SK-N-DZ (cell line): ENCODE measurements at places on chromosomes 13 and 19.

DNA sequence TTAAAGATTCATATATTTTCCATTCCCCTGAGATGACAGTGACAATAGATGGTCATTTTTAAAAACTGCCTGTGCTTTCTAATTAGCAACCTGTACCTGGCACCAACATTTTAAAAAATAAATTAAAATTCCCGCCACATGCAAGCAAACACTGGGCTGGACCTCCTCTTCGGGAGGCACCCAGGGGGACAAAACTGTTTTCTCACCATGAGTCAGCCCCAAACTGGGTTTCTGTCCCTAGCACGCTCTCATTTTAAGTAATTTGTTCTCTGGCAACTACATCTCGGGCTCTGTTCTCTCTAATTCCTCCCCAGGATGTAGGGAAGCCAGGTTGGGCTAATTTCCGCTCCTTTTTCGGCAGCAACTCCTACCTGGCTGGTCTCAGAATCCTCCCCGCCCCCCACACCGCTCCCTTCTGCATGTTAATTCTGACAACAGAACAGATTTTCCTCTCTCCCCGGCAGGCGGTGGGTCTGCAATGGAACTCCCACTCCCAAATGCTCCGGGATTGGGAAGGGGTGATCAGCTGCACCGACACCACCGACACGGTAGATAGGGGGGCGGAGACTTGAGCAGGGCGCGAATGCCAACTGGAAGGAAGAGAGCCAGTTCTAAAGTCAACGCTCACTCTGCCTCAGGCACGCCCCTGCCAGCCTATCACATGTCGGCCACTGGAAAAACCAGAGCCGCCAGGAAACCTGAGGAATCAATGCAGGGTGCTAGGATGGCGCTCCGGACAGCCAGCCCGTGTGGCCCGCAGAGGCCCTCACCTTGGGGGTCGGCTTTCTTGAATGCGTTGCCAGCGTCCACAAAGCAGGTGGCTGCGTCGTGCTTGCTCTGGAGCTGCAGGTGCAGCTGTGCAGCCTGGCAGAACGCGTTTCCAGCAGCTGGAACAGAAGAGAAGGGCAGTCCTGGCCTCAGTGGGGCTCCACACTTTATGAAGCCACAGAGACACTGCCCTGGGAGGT lies 14.7 kb downstream of the NAPA start:
- no peak for DNase-seq

GRCh38 chr13:94709001-94709834 lies 3.1 kb downstream of the SOX21 start:
- DNase-seq, result no peak

GRCh38 chr19:17304386-17305215 lies 1.1 kb upstream of the MRPL34 start:
- DNase-seq, result no peak

DNA sequence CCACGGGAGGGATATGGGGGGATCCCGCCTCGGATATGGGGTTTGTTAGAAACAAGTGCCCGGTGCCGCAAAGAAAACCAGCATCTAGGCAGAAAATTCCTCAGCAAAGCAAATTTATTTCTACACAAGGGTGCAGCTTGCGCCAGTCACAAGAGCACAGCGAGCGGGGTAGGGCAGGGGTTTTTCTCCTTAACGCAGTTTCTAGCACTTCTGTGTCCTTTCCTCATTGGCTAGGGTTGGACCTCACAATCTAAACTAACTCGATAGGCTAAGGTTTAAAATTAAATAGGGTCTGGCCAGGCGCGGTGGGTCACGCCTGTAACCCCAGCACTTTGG lies 595 bp downstream of the ZNF440 start:
- peak; percentile 30 for DNase-seq

DNA sequence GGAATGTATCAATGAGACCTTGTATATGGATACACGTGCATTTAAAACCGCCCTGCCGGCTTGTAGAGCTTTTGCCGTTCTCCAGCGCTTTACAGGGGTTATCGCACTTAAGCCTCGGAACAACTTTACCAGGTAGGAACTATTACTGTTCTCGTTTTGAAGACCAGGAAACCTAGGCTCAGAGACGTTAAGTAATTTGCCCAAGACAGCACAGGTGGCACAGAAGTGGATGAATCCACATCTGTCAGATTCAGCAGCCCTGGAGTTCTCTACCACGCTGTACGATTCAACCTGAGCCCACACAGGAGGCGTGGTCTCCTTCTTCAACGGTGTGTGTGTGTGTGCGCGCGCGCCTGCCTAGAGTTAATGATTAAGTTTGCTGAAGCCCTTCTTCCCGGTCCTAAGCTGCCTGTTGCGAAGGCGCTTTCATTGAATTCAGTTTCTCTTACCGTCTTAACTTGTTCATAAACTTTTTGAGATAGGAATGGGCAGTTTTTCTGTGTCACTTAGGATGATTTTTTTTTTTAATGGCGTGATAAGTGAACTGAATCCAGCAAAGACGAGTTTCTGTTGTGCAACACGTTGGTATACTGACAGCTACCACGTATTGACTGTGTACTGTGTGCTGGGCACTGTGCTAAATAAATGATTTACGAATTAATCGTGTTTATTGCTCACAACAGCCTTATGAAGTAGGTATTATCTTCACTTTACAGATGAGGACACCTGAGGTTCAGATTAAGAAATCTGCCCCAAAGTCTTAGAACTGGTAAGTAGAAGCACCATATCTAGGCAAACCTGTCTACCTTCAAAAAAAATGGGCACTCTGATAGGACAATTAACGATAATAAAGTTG lies 67.4 kb downstream of the KCNRG start:
- DNase-seq, result peak; percentile 82

- DNase-seq, result no peak
Observed at GRCh38 chr13:70125693-70126092, 17.4 kb upstream of the KLHL1 start.

- DNase-seq, result no peak
Observed at GRCh38 chr19:10593820-10594637, 6.9 kb upstream of the AP1M2 start.

- DNase-seq, result no peak
Observed at GRCh38 chr19:6239401-6239844, 40.4 kb downstream of the MLLT1 start.

DNA sequence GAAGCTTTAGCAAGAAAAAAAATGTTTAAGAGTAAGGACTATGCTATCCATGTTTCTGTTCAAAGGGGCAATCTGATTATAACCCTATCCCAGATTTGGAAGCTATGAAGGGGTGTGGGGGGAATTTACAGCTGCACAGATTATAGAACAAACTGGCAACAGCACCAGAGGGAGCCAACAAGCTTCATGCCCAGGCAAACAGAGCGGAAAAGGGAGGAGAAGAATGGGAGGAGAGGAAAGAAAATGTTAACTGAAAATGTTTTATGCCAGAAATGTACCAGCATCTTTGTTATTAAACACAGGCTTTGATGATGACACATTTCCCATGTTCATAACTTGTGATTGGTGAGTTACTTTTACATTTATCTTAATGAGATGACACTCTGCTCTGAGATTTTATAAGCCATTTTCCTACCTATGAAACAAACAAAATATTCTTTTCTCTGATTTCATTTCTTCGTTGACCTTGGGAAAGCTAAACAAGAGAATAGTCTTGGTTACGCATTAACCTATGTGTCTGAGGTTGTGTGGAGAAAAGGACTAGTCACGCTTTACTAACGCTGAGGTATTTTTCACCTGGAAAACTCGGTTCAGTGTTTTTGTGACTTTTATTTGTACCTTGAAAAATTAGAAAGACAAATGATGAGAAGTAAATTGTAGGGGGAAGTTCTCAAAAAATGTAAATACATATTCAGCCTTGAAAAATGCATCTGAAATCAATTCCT lies 235.8 kb upstream of the MIR17HG start:
- DNase-seq, result no peak

DNA sequence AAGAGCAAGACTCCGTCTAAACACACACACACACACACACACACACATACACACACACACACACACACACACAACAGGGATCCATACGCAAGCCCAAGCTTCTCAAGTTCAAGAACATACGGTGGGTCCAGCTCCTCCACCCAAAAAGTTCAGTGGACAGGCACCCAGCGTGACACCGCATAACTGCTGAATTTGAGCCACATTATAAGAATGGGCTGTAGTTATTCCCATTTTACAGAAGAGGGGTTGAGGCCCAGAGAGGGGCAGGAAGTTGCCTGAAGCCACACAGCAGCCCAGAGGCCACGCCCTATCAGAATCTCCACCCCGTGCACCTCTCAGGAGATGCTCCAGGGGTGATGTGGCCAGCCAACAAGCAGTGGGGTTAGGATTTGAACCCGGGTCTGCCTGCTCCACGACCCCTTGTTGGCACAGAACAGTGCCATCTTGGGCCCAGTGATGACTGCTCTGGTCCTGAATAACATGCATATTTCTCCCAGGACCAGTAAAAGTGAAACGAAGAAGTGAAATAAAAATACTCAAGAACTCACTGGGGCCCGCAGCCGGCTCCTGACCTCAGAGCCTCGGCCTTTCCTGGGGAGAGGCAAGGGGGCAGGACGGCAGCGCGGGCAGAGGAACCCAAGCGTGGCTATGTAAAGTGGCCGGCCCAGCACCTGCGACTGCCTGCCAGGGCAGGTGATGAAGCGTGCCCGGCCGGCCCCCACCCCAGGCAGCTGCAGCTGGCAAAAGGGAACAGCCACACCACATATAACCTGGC lies 61.9 kb downstream of the AP1M1 start:
- DNase-seq, result no peak

- DNase-seq, result no peak
Observed at GRCh38 chr19:19517235-19517619, 1.2 kb downstream of the NDUFA13 start.

DNA sequence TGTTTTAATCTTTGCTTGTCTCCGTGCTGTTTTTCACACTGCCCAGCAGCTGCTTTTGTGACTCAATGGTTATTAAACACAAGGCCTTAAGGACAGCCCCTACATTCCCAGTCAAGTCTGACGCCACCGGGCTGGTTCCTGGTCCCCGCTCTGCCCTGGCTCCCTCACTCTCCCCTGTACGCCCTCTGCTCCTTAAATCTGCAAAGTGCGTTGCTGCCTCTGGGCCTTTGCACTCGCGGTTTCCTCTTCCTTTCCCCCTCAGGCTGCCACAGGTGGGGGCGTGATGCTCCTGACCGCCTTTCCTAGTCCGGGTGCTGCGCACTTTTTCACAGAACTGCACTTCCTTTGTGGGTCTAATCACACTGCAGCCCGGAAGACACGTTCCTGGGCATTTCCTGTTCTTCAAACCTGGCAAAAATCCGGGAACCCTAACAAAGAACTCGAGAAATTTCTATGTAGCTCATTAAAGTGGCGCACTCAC lies 25.6 kb downstream of the NOSIP start:
- no peak for DNase-seq

- no peak for DNase-seq
Observed at GRCh38 chr13:47000165-47000564, 103.3 kb upstream of the HTR2A start.

DNA sequence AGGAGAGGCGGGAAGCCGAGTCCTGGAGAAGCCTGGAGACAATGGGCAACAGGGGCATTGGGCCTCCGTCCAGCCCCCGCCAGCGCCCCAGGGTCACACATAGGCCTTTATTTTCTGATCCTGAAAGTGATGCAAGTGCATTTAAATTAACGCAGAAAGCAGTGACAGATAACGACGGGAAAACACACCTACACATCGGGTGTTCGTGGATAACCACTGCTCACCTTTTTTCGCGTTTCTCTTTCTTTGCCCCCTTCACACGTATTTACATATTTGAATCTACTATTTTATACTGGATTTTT lies 30.4 kb upstream of the GRTP1 start:
- DNase-seq, result no peak

DNA sequence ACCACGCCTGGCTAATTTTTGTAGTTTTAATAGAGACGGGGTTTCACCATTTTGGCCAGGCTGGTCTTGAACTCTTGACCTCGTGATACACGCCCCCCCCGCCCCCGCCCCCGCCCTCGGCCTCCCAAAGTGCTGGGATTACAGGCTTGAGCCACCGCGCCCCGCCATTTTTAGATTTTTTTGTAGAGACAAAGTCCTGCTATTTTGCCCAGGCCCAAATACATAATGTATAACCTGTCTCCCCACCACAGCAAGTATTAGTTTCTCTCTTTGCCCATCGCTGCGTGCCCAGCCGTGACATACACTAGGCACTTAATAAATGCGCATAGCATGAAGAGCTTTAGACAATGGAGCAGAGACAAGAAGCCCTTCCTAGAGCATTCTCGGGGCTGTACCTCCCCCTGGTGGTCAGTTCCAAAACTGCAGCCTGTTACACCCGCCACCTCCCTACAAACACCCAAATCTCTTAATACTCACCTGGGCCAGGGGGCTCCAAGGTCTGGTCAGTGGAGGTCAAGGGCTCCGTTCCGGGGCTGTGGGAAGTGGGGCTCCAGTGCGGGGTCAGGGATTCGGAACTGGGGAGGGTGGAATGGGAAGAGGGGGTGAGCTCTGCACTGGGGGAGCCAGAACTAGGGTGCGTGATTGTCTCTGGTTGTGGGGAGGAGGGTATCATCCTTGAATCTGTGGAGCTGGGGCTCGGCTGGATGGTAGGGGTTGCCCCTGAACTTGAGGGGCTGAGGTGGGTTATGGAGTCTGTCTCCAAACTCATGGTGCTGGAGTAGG lies 22.5 kb downstream of the IQCN start:
- DNase-seq, result peak; percentile 68

- DNase-seq, result no peak
Observed at GRCh38 chr13:78004821-78005220, 86.2 kb upstream of the EDNRB start.

DNA sequence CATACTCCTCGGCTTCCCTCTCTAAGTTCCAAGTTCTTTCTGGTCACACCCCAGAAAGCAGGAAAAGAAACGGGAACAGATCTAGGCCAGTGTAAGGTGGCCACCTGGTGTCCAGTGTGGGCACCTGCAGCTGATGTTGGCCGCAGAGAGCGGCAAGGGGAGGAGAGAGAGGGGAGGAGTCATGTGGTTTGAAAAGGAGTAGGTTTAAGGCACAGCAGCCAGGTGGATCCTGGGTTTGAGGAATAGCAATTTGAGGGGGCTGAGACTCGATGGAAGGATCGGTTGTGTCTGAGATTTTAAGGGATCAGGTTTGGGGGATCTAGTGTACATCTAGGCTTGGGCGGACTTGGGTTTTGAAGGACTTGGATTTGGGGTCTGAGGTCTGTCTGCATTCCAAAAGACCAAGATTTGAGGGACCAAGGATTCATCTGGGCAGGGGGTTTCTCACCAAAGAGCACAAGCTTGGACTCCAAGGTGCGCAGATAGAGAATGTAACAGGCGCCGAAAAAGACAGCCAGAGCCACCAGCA lies 1.2 kb downstream of the RABAC1 start:
- peak; percentile 87 for DNase-seq
